ENCODE measurements at places on chromosomes 3 and 15.

DNA sequence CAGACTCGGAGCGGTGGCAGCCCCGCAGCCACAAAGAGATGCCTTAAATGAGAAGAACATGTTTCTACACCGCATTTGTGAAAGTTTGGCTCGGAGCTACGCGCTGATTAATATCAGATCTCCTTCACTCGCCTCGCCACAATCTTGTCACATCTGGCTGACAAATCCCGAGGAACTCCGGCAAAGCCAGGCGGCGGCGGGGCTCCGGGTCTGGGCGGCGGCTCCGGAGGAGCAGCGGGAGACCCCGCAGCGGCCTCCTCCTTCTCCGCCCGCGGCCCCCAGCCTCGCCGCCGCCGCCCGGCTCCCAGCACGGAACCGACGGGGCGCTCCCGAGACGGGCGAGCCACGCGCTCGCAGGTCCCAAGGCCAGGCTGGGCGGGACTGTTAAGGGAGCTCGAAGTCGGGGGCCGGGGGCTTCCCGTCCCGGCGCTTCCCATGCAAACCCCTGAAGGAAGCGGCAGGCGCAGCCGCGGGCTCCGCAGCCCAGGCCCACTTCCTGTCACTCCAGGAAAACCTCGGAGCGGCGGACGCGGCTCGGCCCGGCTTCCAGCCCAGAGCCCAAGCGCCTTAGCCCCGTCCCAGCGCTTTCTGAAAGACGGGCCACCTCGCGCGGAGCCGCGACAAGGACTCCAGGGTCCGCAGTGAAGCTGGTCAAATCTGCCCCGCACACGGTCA, 1.2 kb downstream of the BNC1 start:
- no peak for DNase-seq

DNA sequence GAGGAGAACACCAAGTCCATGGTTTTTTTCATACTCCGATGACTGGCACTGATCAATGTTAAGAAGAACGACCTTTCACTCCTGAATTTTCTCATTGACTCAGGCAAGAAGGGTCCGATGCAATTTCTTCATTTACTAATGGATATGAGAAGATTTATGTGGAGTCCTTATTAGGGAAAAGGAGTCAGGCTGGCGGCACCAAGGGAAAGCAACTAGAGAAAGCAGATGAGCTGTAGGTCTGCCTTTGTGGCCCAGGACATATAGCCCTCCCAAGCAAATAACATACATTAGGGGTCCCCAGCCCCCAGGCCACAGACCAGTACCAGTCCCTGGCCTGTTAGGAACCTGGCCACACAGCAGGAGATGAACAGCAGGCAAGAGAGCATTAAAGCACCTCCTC, 206.8 kb downstream of the KBTBD8 start:
- DNase-seq = no peak

- no peak for DNase-seq
These were observed 11.4 kb downstream of the NEK10 start for GRCh38 chr3:27357665-27358258.

DNA sequence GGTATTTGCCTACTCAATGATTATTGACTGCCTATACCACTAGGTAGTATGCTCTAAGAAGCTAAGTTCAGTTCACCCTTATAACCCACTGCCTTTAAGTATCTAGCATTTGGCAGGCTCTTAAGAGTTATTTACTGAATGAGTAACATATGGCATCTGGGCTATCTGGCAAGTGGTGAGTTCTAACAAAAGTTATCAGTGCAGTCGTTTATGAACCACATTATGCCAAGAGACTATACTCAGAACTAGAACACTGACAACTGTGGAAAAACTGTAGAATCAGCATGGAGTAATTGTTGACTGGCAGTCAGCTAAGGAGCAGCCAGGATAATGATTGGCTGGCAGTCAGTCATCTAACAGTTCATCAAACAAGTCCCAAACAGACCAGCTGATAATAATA, 25.8 kb downstream of the RAF1 start:
- no peak for DNase-seq

DNA sequence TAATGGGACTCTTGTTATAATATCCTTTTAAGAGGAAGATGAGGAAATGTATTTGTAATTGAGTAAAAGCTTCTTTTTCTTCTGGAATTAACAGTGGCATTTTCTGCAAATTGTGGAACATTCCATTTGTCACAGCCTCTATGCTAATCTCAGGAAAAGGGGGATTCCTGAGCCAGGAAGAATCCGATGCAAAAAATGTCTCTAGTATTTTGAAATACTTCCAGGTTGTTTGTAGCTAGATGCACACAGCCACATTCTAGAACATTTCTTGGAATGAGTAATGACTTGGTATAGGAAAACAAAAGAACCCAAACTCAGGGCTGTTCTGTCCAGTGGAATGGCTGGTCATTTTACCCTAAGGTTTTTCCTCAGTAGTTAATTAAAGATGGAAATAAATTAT, 98.5 kb upstream of the SLC2A2 start:
- no peak for DNase-seq

DNA sequence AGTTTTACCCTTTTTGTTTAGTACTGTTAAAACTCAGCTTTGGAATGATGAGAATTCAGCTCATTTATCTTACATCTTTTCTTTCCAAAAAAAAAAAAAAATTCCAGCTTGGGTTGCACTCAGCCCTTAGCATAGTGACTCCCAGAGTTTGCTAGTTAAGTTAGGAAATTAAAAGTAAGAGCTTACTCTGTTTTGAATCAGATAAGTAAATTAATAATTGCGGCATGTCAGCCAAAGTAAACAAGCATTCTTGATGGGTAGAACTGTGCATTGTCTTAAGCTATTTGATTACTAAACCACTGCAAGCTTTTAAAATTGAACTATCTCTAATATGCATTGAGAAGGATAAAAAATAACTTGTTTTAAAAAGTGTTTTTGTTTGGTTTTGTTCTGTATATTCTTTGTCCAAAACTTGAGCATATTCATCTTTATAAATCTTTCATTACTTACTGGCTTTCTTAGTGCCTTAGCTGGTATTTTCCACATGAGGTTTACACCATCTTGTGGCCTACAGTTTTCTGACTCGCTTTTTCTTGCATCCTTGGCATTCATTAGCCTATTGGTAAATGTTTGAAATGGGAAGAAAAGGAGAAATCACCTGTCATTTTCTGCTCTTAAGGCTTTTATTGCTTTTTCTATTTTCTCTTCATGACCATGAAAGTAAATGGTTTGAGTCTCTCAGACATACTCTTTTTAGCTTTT, 107.6 kb downstream of the FILIP1L start:
- DNase-seq = no peak

DNA sequence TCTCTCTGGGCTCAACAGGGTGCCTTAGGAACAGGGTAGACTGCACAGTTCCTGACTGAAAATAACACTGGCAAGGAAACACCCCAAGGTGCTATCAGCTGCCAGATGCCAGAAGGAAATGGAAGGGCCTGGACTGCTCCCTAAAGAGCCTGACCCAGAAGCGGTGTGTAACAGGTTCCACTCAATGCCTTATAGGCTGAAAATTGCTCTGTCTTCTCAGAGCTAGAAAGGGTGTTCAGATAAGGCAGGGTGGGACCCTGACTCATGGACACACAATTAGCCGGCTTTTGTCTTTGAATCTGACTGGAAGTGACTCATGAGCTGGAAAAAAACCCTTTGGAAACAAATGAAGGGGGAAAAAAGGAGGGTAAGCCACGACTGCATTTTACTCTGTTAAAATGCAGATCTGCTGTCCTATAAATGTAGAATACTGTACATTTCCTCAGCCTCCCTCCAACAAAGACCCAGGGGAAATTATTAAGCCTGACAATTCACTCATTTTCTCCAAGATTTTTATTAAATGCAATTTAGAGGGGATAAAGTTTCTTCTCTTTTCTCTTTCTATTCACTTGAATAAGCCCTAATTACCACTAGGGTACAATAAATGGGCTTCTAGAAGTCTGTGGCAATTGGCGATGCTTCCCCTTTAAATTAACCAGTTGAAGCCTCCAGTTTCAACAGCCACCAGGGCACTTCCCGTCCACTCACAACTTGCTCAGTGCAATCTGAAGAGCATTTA, 160.2 kb upstream of the TBL1XR1 start:
- DNase-seq = peak; percentile 51

Data from SIG-M5 (cell line).